ENCODE measurements at places on chromosomes 6 and 20.
A peak's percentile ranks its signal among the peaks of the same experiment; 100 is the strongest.

DNA sequence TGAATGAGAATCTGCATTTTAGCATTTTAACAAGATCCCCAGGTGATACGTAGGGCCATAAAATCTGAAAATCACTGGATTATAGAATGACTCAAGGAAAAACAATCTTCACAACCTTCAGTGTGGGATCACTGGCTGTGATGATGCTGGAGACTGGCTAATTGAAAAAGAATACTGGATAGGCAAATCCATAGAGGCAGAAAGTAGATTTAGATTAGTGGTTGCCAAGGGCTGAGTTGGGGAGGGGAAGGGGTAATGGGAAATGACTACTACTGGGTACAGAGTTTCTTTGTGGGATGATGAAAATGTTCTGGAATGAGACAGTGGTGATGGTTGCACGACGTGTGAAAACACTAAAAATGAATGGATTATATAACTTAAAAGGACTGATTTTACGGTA lies 84.1 kb downstream of the CDK19 start:
- no peak for DNase-seq

DNA sequence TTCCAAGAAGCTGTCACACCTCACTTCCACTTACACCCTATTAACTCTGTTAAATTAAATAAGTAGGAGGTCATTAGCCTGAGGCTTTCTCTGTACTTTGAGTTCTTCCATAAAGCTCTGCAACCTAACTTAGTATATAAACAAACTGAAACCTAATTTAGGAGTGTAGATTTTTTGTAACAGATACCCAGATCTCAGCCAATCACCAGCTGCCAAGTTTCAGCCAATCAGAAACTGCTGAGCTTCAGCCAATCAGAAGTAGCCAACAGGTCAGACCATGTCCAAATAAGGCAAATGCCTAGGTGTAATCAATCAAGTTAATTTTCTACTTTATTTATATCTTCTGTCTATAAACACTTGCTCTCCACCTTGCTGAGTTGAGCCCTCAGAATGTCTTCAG lies 142.7 kb upstream of the SULF2 start:
- DNase-seq = no peak

- DNase-seq = no peak
Observed at GRCh38 chr6:110609101-110609500, 132.7 kb upstream of the SLC22A16 start.

- DNase-seq = peak; percentile 46
Observed at GRCh38 chr6:31952140-31952805, 6.4 kb downstream of the CFB start.
